ENCODE measurements at places on chromosomes 16 and 17.

DNA sequence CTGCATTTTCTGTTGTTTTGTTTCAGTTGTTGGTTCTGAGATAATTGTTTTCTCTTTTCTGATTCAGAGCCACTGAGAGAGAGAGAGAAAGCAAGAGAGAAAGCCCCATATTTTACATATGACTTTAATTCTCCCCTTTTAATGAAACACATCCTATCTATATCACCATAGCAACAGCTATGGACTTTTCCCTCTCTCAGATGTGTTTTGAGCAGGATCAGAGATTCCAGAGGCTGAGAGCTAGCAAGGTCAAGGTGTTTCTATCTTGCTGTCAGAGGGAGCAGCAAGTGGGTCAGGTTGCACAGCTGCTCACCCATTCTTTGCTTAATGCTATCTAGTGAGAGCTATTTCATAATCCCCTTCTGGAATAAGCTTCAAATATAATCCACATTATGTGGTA is 415.9 kb downstream of the CA10 start:
- DNase-seq, result no peak

- no peak for DNase-seq
Observed at GRCh38 chr17:46109603-46110189, 83.5 kb downstream of the KANSL1 start.

- no peak for DNase-seq
Observed at GRCh38 chr16:49567950-49568349, 194.3 kb downstream of the C16orf78 start.

DNA sequence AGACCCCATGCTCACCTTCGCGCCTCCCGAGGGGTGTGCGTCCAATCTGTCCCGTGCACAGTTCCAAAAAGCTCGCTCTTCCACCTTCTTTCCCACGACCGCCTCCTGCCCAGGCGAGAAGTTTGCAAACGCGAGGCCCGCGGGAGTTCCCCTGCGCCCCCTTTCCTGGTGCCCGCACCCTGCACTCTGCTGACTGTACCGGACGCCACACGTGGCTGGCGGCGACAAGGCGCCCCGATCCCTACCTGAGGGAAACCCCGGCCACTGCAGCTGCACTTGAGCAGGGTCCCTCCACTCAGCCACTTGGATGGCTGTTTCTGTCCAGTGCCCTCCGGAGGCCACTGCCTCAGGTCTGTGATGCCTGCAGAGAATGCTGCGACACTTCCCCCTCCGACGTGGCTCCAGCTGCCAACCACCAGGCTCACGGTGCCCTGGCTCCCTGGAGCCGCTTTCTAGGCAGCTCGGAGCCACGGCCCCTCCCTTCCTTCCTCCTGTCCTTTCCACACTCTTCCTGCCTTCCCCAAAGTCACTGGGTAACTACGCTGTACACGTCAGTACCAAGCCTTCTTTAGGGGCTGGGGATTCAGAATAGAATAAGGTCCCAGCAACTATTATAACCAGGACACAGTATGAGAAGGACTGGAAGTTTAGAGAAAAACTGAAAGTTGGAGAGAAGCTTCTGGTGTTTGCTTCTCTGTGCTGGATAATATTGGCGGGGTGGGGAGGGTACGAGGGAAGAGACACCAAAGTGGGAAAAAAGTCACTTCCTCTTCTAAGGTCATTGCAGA is at the start of gene MLKL:
MLKL (minus strand) TSS at position 425 of the 788 bp plus-strand sequence. CDS start 5,105 bp downstream, outside the sequence.
- peak; percentile 56 for DNase-seq

- DNase-seq, result no peak
Observed at GRCh38 chr17:4838309-4838785, 5.2 kb downstream of the MINK1 start.

GRCh38 chr16:71911121-71911520 is 15.8 kb downstream of the IST1 start:
- DNase-seq, result no peak

DNA sequence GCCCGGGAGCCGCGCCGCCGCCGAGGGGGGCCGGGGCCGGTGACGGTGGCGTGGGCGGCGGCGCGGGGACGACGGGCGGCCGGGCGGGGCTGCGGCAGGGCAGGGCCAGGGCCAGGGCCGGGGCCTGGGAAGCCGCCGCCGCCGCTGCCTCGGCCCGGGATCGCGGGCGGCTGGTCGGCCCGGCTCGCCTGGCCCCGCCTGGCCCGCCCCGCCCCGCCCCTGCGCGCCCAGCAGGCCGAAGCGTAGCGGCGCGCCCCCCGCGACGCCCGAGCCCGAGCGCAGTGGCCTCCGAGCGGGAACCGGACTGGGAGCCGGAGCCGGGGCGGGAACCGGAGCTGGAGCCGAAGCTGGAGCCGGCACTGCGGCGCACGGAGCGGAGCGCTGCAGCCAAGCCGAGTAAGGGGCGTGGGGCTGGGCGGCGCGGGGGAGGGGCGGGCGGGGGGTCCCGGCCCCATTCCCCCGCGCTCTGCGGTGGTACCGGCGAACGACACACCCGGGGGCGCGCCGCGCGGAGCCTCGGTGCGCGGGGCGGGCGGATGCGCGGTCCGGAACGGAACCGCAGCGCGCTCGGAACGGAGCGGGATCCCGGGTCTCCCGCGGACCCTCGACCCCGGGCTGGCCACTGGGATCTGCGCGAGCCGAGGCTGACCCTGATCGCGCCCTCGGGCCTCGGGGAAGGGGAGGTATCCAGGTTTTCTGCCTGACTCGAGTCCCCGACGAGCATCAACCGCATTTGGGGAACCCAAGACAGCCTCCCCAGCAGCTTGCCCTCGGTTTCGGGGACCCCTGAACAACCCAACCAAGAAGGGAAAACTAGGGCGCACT is at the start of gene BEAN1:
BEAN1 (plus strand) TSS at position 260 of the 825 bp plus-strand sequence. CDS start 10,382 bp downstream, outside the sequence.
- no peak for DNase-seq

GRCh38 chr16:85906349-85906748 is 7.4 kb downstream of the IRF8 start:
- DNase-seq, result no peak

DNA sequence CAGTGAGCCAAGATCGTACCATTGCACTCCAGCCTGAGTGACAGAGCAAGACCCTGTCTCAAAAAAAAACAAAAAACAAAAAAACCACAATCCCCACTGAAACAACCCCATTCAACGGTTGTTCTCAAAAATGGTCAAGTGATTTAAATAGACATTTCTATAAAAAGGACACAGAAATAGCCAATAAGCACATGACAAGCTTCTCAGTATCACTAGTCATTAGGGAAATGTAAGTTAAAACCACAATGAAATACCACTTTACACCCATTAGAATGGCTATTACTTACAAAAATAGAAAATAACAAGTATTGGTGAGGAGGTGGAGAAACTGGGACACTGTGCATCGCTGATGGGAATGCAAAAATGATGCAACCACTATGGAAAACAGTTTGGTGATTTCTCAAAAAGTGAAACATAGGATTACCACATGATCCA is 26.6 kb upstream of the MYLK3 start:
- DNase-seq, result no peak

GRCh38 chr16:1991135-1991551 is 1.4 kb downstream of the SYNGR3 start:
- DNase-seq, result no peak

GRCh38 chr17:41680426-41681040 is 8.2 kb upstream of the EIF1 start:
- no peak for DNase-seq

GRCh38 chr16:85767531-85767930 is 16.6 kb upstream of the C16orf74 start:
- DNase-seq, result peak; percentile 86

DNA sequence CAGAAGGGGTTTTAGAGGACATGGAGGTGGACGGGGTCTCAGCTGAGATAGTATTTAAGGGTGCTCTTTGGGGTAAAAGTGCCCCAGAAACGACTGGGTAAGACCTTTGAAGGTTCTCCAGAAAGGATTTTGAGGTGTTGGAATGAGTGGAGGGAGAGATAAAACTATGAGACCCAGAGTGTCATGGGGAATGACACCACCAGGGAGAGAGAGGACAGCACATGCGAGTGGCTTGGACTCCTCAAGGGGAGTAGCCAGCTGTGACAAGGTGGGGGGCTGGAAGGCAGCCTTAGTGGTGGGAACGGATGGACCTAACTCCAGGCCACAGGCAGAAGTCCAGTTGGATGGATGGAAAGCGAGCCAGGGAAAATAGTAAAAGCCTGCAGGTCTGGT is 19.2 kb upstream of the PITPNM3 start:
- no peak for DNase-seq

- DNase-seq, result no peak
Observed at GRCh38 chr17:77645072-77646045, 313.1 kb upstream of the TNRC6C start.

GRCh38 chr16:26598061-26598460 is 468.7 kb upstream of the C16orf82 start:
- DNase-seq, result no peak

DNA sequence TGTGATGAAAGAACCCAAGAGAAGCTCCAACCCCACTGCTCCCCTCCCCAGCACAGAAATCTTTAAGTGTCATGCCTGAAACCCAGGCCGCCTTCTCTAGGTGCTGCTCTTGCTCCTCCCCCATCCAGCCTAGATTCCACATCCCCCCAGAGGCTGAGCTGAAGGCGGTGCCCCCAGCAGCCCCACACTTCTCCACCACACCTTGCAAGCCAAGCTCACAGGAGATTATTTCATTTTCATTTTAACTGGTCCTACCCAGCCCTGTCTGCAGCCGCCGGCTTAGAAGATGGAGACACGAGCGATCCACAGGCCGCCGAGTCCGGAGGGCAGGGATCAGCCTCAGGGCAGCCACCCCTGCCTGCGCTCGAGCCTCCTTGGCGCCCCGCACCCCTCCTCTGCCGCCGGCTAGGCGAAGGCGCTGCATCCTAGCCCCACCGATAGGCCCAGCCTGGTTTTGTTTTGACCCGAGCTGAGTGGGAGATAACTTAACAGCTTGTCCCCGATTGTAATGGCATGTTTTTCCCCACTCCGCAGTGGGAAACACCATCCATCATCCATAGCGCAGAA is 125.3 kb downstream of the RBFOX3 start:
- no peak for DNase-seq

- no peak for DNase-seq
Observed at GRCh38 chr17:81287152-81287551, 8.0 kb downstream of the SLC38A10 start.

DNA sequence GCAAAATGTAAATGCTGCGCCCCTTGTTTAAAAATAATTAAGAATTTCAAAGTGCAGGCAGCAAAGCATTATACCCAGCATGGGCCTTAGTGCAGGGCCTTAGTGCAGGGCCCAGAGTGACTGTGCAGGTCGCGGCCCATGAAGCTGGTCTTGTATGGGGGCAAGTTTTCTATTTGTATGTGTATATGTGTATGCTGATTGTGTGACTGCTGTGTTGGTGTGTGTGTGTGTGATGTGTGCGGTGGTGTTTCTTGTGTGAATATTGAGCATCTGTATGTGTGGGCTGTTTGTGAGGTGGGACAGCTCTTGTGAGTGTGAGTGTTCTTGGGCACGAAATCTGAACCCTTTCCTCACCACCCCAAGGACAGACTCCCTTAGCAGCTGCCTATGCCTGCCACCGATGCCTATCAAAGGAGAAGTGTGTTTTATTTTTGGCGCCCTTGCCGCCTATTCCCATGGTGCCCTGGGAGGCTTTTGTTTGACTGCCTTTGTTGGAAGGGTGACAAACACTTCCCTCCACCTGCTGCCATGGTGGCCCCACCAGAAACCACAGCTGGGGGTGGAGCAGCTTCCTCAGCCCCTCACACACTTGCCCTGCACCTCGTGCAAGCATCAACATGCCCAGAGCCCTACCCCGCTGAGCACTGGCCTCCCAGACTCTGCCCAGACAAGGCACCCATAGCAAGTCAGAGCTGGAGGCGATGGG is 18.0 kb downstream of the CCR7 start:
- DNase-seq, result no peak

GRCh38 chr17:50799582-50799981 is 32.3 kb upstream of the ANKRD40CL start:
- no peak for DNase-seq

DNA sequence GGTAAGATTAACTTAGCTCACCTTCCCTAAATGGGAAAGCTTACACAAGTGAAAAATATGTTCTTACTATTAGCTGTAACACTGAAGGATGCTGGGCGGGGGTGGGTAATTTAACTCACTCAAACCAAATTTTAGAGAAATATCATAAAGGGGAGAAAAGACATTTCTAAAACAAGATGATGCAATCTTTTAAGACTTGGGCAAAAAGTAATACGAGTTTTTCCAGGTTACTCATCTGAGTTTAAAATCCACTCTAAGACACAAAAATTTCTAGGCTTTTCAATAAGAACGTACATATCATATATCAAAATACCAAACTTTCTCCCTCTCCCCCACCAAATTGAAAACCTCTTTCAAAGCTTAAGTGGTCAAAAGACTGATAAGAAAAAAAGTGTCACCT is 228.8 kb downstream of the CEP112 start:
- no peak for DNase-seq

GRCh38 chr16:10067406-10067805 is 114.8 kb downstream of the GRIN2A start:
- DNase-seq, result no peak

DNA sequence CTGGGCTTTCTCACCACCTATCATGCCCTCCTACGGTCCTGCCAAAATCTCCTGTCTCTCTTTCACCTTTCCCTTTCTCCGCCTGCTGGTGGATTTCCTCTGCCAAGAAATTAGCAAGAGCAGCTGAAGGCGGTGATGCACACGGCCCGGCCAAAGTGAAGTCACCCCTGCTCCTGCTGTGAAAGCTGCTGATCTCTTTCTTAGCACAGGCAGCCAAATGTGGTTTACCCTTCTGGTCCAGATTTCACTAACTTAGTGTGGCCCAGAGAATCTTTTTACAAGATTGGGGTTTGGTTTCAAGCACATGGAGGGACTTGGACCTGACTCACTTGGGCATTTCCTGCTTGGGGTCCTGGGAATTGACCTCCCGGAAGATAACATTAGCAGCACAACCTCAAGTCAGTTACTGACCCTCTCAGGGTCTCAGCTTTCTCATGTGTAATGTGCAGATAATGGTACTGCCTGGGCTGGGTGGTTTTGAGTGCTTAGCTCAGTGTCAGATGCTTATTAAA is 155.7 kb downstream of the SOCS1 start:
- peak; percentile 95 for DNase-seq

- no peak for DNase-seq
Observed at GRCh38 chr16:85544016-85544415, 69.1 kb upstream of the GSE1 start.

- DNase-seq, result no peak
Observed at GRCh38 chr17:225551-225950, 44.1 kb upstream of the DOC2B start.

- no peak for DNase-seq
Observed at GRCh38 chr16:78574571-78574970, 475.1 kb downstream of the WWOX start.

GRCh38 chr17:3910420-3911270 is 5.6 kb downstream of the P2RX1 start:
- no peak for DNase-seq

DNA sequence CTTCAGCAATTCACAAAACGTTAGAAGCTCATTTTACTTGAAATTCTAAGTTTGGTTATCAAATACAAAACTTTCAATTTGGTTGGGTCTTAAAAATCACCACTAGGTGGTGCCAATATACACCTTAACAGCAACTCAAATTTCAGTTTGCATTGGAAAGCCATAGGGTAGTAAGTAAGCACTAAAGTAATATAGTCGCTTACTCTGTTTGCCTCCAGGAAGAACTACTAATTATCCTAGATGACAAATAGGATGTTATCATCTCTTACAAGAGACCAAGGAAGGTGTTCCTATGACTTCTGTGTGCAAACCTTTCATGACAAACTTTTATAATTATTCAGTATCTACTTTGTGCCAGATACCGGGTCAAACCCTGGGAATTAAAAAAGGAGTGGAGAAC is 93.3 kb downstream of the MYO1D start:
- DNase-seq, result peak; percentile 58

GRCh38 chr17:16464303-16465051 is 27.5 kb downstream of the LRRC75A start:
- no peak for DNase-seq

GRCh38 chr17:72145962-72146361 is 25.1 kb downstream of the SOX9 start:
- DNase-seq, result no peak
